ENCODE measurements at places on chromosomes 6 and 20.
A peak's percentile ranks its signal among the peaks of the same experiment; 100 is the strongest.

DNA sequence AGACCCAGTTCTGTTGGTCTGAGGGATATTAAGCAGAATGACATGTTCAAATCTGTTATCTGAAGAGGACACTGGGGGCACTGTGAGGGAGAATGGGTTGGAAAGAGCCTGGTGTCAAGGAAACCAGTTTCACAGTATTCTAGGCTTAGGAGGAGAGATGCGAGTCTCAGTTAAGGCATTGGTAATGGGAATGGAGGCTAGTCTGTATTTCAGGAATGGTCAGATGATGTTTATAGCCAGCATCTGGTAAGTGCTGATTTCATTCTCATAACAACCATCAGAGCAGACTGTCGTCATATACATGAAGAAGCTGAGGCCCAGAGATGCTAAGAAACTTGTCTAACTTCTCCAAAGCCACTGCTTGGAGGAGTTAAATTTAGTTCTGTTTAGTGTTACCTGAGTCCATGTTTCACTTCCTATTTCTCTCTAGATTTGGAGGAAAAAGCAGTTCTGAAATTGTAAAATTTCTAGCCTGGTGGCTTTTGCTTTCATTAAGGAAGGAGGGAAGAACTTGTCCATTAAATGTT lies 242.0 kb downstream of the ARID1B start:
- DNase-seq: no peak

GRCh38 chr6:81753711-81754577 lies 1.5 kb upstream of the TENT5A start:
- peak; percentile 79 for DNase-seq

- DNase-seq: peak; percentile 41
Observed at GRCh38 chr6:13614126-13614925, 809 bp upstream of the NOL7 start.

- no peak for DNase-seq
Observed at GRCh38 chr20:24782801-24783630, 166.1 kb upstream of the CST7 start.

DNA sequence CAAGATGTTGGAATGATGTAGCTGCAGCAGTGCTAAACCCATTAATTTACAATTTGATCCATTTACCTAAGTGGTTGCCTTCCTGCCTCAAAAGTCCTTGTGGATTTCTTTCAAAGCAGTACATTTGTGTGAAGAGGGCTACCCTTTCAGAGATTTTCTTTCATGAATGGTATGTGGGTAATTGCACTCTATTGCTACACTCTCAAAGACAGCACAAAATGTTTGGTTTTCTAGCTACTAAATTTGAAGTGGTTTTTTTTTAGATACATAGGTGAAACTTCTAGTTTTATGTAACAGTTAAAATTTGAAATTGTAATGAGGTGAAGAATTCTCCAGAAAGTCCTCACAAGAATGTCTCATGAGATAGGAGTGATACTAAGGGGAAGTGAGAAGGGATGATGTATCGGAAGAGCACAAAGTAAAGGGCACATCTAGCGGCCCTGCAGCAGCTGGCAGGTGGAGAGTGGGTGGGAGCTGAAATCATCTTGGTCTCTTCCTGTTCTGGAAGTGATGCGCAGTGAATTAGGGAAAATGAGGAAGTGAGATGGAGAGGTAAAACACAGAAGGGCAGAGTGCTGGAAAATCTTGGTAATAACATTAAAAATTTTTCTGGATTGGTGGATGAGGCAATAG lies 236.8 kb upstream of the MAN1A1 start:
- DNase-seq: no peak

Data from prostate gland (tissue), 2 donors.